ENCODE measurements at places on chromosomes 5 and 9.

- DNase-seq, result no peak
Measured at GRCh38 chr5:164184158-164184557, 678.7 kb downstream of the MAT2B start.

- DNase-seq, result peak; percentile 27
Measured at GRCh38 chr5:50666261-50667022, at the start of gene PARP8. Gene PARP8 (plus strand): TSS chr5:50666637. CDS start chr5:50667096, 459 bp downstream.

DNA sequence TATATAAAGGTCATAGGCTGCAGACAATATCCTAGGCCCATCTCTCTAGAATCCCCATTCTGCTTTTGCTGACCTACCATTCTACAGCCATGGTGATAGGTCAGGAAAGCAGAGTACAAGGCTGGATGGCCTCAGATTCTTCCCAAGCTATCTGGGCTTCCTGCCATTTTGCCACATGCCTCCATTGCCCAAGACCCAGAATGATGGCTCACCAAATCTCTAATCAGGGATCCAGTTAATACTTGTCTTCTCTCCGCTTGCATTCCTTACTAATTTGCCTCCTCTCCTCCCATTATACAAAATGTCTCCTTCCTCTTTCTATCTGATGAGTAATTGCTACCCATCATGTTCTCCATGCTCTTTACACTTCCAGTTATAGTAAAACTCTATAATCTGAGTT, 22.7 kb upstream of the NDUFS4 start:
- DNase-seq, result no peak

GRCh38 chr5:67619636-67620035, 423.0 kb upstream of the CD180 start:
- DNase-seq, result no peak

DNA sequence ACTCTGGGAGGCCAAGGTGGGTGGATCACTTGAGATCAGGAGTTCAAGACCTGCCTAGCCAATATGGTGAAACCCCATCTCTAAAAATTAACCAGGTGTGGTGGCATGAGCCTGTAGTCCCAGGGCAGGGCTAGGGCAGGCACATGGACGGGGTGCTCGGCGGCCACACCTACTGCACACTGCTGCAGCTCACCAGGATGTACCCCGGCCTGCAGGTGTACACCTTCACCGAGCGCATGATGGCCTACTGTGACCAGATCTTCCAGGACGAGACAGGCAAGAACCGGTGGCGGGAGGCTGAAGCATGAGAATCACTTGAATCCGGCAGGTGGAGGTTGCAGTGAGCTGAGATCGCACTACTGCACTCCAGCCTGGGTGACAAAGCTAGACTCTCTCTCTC, 3.2 kb downstream of the ST6GALNAC4 start:
- no peak for DNase-seq

- no peak for DNase-seq
Measured at GRCh38 chr9:93259490-93260262, 75.7 kb downstream of the WNK2 start.

- DNase-seq, result no peak
Measured at GRCh38 chr5:19564036-19564435, 424.0 kb downstream of the CDH18 start.

GRCh38 chr9:13053504-13053903, 226.0 kb downstream of the MPDZ start:
- no peak for DNase-seq

GRCh38 chr5:145968970-145969713, 32.8 kb downstream of the SH3RF2 start:
- no peak for DNase-seq

GRCh38 chr9:120299785-120300184, 280.2 kb downstream of the CDK5RAP2 start:
- DNase-seq, result no peak

DNA sequence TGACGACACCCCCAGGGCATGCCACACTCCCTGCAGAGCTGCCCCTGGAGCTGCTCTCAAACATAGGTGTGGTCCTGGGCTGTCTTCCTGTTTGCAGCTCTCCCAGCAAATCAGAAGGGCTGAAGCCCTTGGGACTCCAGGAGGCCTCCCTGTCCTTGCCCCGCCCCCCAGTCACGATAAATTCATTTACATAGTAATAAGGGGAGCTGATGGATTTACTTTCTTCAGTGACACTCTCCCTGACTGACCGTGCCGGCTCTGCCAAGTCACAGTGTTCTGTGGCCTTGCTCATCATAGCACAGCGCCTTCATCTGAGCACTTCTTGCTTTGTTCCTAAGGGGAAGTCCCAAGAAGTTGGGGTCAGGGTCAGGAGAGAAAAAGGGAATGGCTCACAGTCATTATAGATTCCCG, 121.4 kb downstream of the ENC1 start:
- DNase-seq, result no peak

GRCh38 chr9:93223260-93224180, 39.6 kb downstream of the WNK2 start:
- DNase-seq, result peak; percentile 19

DNA sequence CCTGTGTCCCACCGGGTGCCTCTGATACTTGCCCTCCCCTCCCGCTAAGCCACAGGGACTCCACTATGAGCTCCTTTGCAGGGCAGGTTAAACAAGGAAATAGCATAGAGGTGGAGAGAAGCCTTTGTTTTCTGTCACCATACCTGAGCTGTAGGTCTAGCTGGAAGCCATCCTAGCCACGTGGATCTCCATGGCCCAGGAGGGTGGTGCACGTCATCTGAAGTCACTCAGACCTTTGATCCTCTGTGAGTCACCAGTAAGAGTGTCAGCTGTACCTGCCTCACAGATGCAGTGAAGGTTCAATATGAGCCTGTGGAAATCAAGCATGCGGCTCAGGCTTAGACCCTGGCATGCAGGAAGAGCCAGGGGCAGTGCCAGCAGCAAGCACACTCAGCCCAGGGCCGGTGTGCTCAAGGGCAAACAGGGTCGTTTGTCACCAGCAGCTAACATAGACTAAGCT, 55.1 kb downstream of the ASS1 start:
- no peak for DNase-seq

- DNase-seq, result no peak
Measured at GRCh38 chr9:120693700-120694008, 20.6 kb downstream of the MEGF9 start.

DNA sequence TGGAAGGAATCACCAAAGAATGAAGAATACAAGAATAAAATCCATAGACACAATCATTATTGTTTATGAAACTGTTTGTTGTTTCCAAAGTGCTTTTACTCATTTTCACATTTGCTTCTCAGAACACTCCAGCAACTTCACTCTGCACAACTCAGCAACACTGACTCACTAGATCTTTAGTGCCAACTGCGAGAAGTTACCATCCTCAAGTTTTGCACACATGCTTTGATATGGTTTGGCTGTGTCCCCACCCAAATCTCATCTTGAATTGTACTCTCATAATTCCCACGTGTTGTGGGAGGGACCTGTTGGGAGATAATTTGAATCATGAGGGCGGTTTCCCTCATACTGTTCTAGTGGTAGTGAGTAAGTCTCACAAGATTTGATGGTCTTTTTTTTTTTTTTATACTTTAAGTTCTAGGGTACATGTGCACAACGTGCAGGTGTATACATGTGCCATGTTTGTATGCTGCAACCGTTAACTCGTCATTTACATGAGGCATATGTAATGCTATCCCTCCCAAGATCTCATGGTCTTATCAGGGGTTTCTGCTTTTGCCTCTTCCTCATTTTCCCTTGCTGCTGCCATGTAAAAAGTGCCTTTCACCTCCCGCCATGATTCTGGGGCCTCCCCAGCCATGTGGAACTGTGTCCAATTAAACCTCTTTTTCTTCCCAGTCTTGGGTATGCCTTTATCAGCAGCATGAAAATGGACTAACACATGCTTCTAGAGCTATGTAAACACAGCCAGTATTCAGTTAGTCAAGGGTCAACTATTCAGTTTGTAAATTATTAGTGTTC, 36.9 kb downstream of the CLINT1 start:
- no peak for DNase-seq

- no peak for DNase-seq
Measured at GRCh38 chr5:173643964-173644363, 27.5 kb upstream of the BOD1 start.

GRCh38 chr5:61991430-61991829, 314.6 kb upstream of the KIF2A start:
- DNase-seq, result no peak

- DNase-seq, result no peak
Measured at GRCh38 chr5:52648726-52649125, 139.0 kb upstream of the ITGA1 start.

DNA sequence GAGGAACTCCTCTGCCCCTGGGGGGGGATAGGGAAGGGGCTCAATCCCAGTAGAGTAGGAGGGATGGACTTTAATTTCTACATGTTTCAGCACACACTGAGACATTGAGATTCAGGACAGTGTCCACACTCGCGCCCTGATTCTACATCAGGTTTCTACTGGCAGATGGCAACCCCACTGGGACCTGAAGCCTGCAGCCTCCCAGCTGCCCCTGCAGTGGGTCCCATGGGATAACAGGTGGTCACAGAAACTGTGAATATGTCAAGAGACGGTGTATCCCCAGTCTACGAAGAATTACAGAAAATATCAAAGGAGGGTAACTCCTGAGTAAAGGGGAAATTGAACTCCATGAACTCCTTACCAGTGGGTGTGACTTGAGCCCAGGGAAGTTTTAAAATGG, 2.4 kb upstream of the TERT start:
- no peak for DNase-seq

GRCh38 chr5:2532809-2533208, 218.7 kb downstream of the IRX2 start:
- DNase-seq, result no peak

GRCh38 chr5:148558892-148559291, 95.4 kb downstream of the HTR4 start:
- no peak for DNase-seq

GRCh38 chr9:90838581-90839154, 37.0 kb downstream of the SYK start:
- no peak for DNase-seq

DNA sequence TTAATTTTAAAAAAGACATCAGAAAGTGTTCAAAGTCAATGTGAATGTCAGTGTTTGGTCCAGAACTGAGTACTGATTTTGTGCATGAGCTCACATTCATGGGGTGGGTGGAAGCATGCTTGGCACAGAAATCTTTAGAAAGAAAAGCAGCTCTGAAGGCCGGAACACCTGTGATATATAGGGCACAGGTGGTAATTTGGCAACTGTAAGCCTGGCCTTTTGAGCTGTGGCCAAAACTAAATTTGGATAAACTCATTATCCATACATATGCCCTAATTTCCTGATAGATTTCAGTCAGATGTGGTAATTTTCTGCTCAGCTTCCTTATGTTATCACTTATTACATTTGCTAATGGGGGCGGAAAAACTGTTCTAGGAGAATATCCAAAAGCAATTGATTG, 211.4 kb downstream of the HCN1 start:
- no peak for DNase-seq

GRCh38 chr5:139374909-139375308, 8.2 kb downstream of the SLC23A1 start:
- no peak for DNase-seq

GRCh38 chr5:43515678-43516048, 715 bp upstream of the C5orf34 start:
- no peak for DNase-seq

DNA sequence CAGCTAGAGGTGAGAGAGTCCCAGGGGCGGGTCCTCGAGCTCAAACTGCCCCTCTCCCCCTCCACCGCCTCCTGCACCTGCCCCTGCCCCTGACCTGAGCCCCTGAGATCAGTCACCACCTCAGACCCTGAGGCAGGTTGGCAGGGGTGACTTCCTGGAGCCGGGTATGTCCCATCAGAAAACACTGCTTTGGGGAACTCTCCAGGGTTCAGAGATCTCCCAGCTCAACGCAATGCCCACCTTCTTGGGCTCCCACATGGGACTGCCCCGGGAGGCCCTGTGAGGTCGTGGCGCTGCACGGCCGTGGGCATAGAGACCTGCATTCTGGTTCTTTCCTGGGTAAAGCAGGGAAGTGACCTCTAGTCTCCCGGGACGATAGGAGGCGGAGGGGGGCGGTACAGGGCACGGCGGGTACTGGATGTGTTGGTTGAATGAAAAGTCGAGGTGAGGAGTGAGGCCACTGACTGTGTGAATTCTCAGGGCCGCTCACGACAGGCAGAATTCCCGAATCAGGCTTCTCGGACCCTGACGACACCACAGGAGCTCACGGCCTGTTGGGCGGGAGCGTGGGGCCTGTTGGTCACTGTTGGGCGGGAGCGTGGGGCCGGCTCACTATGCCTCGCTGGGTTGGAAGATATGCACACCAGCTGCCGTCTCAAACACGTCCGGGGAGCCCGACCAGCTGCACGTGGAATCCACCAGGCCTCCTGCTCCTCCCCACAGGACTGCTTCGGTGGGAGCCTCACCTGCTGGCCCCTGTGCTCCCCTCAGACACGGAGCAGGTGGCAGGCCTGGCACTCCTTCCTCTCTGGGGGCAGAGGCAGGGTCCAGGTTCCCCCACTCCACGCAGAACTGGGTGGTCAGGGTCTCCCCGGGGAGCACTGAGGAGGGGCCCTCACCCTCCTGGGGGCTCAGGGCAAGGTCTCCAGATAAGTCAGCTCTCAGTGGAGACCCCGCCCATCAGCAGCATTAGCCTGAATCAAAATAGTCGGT, 178.0 kb upstream of the PPP1R26 start:
- no peak for DNase-seq

- peak; percentile 89 for DNase-seq
Measured at GRCh38 chr5:33371660-33372059, 69.1 kb upstream of the TARS1 start.

- no peak for DNase-seq
Measured at GRCh38 chr9:38079461-38080031, 10.5 kb upstream of the SHB start.

DNA sequence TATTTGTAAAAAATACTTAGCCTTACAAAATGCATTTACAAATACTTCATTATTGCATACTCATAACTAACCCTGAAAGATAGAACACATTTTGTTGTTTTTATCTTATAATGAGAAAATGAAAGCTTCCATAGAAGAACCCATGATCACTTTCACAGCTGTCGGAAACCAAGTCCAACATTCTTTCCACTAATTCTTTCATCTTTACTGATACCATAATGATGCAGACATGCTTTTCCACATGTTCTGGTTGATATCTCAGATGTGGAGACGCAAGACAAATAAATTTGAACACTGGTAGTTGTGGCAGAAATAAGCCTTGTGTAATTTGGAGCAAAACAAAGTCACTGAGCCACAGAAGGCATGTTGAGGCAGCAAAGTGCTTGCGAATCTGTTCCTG, 136.0 kb downstream of the FBXO4 start:
- no peak for DNase-seq

GRCh38 chr5:107378218-107378899, 292.4 kb downstream of the EFNA5 start:
- DNase-seq, result no peak

DNA sequence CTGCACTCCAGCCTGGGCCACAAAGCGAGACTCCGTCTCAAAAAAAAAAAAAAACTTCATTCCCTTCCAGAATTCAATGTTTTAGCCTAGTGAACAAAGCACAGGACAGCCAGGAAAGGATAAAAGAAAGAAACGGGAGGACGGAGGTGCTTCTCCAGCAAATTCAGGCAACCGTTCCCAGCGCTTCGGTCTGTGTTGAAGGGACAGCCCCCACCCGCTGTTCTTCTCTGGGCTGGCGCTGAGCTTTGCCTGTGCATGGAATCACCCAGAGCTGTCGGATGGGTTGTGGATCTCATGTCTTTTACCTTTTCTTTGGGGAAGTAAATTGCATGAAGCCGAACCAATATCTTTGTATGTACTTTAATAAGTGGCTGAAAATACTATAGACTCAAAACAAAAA, 248.4 kb upstream of the IRX2 start:
- no peak for DNase-seq

GRCh38 chr9:130345009-130345896, 79.7 kb downstream of the HMCN2 start:
- DNase-seq, result no peak

Data from AG09319 (cell line).